Thymus (tissue), 14 donors: ENCODE measurements at places on chromosomes 12 and 14. TPM values are rescaled to one million over a fixed set of nuclear protein-coding genes. Genes with fewer than 3 reads are reported as not detected.

- peaks cover 5% of the 10 kb centered on the region for H3K27me3 ChIP-seq
- DNase-seq = no peak
- H3K4me1 ChIP-seq = peaks cover 22% of the 10 kb centered on the region
- H3K4me3 ChIP-seq = peak overlapping the region; percentile 49
These were observed 634 bp upstream of the TMEM63C start for GRCh38 chr14:77180726-77181602.

- no peaks in the 10 kb centered on the region for H3K36me3 ChIP-seq
- no peaks in the 10 kb centered on the region for H3K27me3 ChIP-seq
- DNase-seq = no peak
- H3K4me1 ChIP-seq = no peaks in the 10 kb centered on the region
These were observed 48.1 kb upstream of the ATXN7L3B start for GRCh38 chr12:74489543-74489942.

GRCh38 chr14:69059658-69060623 is 80.8 kb upstream of the ACTN1 start:
- H3K27ac ChIP-seq = no peak overlapping the region
- no peak for DNase-seq
- H3K27me3 ChIP-seq = no peaks in the 10 kb centered on the region
- H3K4me1 ChIP-seq = no peaks in the 10 kb centered on the region
- H3K36me3 ChIP-seq = peaks cover 64% of the 10 kb centered on the region

DNA sequence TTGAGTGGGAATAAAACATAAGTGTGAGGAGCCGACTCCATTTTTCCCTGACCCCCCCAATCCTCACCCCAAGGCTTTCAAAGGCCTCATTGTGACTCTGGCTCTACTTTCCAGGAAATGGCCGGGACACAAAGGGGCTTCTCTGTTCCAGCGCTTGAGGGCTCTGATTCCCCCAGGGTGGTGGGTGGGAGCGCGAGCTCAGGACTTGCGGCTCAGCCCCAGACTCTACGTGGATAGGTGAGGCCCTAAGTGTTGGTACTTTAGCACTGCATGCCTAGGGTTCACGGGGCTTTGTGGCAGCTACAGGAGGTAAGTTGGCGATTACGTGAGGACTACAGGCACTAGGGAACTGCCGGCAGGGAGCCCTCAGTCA is 553 bp downstream of the CNPY2 start:
- peak overlapping the region; percentile 96 for H3K4me3 ChIP-seq
- peaks cover 52% of the 10 kb centered on the region for H3K36me3 ChIP-seq
- no peaks in the 10 kb centered on the region for H3K27me3 ChIP-seq
- H3K27ac ChIP-seq = peak overlapping the region; percentile 83

- H3K36me3 ChIP-seq = no peaks in the 10 kb centered on the region
- no peak for DNase-seq
- H3K27ac ChIP-seq = no peak overlapping the region
- no peak overlapping the region for H3K4me3 ChIP-seq
- no peaks in the 10 kb centered on the region for H3K4me1 ChIP-seq
- H3K27me3 ChIP-seq = no peaks in the 10 kb centered on the region
These were observed 18.9 kb upstream of the COCH start for GRCh38 chr14:30855345-30856037.

GRCh38 chr12:12817616-12818015 is 4.5 kb downstream of the DDX47 start:
- H3K4me1 ChIP-seq = peaks cover 6% of the 10 kb centered on the region
- no peaks in the 10 kb centered on the region for H3K27me3 ChIP-seq
- H3K36me3 ChIP-seq = peaks cover 19% of the 10 kb centered on the region
- H3K4me3 ChIP-seq = no peak overlapping the region

GRCh38 chr12:47242426-47242825 is 162.7 kb upstream of the AMIGO2 start:
- no peak overlapping the region for H3K27ac ChIP-seq
- no peaks in the 10 kb centered on the region for H3K36me3 ChIP-seq
- no peak overlapping the region for H3K4me3 ChIP-seq
- no peaks in the 10 kb centered on the region for H3K27me3 ChIP-seq
- no peaks in the 10 kb centered on the region for H3K4me1 ChIP-seq
- no peak for DNase-seq

GRCh38 chr14:62206456-62206855 is 444.2 kb downstream of the SNAPC1 start:
- H3K4me3 ChIP-seq = no peak overlapping the region
- no peak overlapping the region for H3K27ac ChIP-seq
- H3K27me3 ChIP-seq = no peaks in the 10 kb centered on the region
- DNase-seq = no peak
- H3K36me3 ChIP-seq = no peaks in the 10 kb centered on the region

DNA sequence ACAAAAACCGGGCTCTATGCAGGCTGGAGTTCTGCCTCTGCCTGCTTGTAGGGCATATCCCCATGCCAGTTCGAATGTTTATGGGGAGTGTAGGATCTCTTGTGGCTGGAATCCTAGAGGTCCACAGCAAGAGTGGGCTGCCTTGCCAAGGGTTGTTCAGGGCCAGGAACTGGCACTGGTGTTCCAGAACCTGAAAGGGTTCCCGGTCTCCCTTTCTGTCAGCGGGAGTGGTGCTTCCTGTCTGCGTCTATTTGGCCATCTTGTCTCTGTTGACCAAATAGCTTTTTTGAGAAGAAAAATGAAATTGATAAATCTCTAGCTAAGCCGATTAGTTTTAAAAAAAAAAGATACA is 17.8 kb downstream of the OLR1 start:
- no peaks in the 10 kb centered on the region for H3K27me3 ChIP-seq
- H3K4me1 ChIP-seq = no peaks in the 10 kb centered on the region
- DNase-seq = no peak
- H3K27ac ChIP-seq = no peak overlapping the region

- peak overlapping the region; percentile 46 for H3K4me3 ChIP-seq
- no peaks in the 10 kb centered on the region for H3K36me3 ChIP-seq
- no peak for DNase-seq
- peaks cover 7% of the 10 kb centered on the region for H3K4me1 ChIP-seq
These were observed 1.5 kb downstream of the PACS2 start for GRCh38 chr14:105315941-105316576.

DNA sequence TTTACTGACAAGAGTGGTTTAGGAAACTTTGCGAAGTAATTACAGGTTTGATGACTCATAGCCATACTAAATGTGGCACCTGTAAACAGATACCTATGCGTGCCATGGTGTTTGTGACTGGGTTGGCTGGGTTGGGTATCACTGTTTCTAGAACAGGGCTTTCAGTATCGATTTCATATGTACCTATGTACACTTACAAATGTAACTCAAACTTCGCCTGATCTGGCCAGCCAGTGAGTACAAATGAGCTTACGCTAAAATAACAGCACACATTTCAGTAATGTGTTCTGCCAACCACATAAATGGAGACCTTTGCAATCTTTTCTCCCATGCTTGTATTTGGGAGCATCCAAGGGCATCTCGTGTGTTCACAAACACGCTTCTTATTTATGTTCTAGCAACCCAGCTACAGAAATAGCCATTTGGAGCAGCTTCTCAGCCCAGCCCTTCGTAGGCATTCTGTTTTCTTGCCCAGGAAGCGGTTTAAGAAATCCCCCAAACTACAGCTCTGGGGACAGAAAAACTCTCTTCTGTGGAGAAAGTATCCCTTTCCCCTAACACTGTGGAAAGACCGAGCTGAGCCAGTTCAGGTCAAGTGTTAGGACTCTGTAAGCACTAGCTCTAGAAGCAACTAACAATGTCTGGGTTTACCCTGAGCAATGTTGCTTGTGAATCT is 42.3 kb upstream of the MDM1 start:
- H3K27me3 ChIP-seq = no peaks in the 10 kb centered on the region
- peak overlapping the region; percentile 10 for H3K27ac ChIP-seq
- H3K4me3 ChIP-seq = no peak overlapping the region
- no peak for DNase-seq

Gene IRAK3
- 2.5 TPM for total RNA-seq
